ENCODE measurements at places on chromosomes 12 and 14. TPM values are rescaled to one million over a fixed set of nuclear protein-coding genes. Genes with fewer than 3 reads are reported as not detected.

DNA sequence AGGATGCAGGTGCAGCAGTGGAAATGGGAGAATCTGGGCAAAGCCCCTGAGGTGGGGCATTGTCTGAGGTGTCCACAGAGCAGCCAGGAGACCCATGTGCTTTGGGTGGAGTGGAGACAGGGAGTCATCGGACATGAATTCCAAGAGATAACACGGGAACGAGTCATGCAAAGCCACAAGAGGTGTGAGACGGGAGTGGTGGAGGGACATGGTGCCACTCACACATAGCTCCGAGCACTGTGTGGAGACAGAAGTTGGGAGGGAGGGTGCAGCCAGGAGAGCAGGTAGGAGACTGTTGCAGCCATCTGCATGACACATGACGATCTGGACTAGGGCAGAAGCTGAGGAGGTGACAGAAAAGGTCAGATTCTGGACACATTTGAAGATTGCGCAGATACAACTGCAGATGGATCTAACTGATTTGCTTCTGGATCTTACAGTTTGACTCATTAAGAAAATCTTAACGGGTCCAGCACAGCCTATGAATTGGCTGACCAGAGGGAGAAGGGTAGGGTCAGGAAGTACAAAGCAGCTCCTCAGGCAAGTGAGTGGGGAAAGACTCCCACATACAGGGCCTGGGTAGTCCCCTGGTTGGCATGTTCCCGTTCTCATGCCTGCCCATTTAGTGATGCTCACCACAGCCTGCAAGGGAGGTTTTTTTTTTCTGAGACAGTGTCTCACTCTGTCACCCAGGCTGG, 379.8 kb downstream of the FUT8 start:
- H3K4me3 ChIP-seq, result no peak overlapping the region
- H3K36me3 ChIP-seq, result no peaks in the 10 kb centered on the region
- H3K27ac ChIP-seq, result no peak overlapping the region

GRCh38 chr12:47082283-47082682, 2.5 kb upstream of the AMIGO2 start:
- H3K36me3 ChIP-seq, result no peaks in the 10 kb centered on the region
- DNase-seq, result no peak
- no peak overlapping the region for H3K4me3 ChIP-seq
- no peak overlapping the region for H3K27ac ChIP-seq
- H3K4me1 ChIP-seq, result peaks cover 36% of the 10 kb centered on the region
- H3K27me3 ChIP-seq, result no peaks in the 10 kb centered on the region

GRCh38 chr12:105945880-105946279, 192.9 kb downstream of the NUAK1 start:
- H3K27me3 ChIP-seq, result no peaks in the 10 kb centered on the region
- no peaks in the 10 kb centered on the region for H3K4me1 ChIP-seq
- no peaks in the 10 kb centered on the region for H3K36me3 ChIP-seq
- H3K27ac ChIP-seq, result no peak overlapping the region

DNA sequence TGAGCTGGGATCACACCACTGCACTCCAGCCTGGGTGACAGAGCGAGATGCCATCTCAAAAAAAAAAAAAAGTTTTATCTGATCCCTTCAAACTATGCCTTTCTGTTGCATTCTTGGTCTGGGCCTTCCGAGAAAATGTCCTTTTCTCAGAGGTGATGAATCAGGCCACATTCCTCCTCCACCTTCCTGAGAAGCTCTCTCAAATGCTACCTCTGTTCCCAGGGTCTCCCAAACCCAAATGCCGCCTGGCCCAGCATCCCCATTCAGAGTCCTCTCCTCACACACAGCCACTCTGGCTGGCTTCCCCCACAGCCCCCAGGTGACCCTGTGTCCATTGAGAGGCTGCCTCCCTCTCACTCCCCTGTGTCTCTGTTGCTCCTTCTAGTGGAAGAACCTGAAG, 19.7 kb upstream of the TMED10 start:
- no peak overlapping the region for H3K4me3 ChIP-seq
- no peaks in the 10 kb centered on the region for H3K27me3 ChIP-seq
- DNase-seq, result no peak
- peaks cover 18% of the 10 kb centered on the region for H3K4me1 ChIP-seq
- H3K27ac ChIP-seq, result no peak overlapping the region

Gene TAS2R43
- not detected for total RNA-seq

Gene GPRC5D
- total RNA-seq, result not detected

All from upper lobe of right lung (tissue), 1 donor.